ENCODE measurements at places on chromosomes 1 and 21.

DNA sequence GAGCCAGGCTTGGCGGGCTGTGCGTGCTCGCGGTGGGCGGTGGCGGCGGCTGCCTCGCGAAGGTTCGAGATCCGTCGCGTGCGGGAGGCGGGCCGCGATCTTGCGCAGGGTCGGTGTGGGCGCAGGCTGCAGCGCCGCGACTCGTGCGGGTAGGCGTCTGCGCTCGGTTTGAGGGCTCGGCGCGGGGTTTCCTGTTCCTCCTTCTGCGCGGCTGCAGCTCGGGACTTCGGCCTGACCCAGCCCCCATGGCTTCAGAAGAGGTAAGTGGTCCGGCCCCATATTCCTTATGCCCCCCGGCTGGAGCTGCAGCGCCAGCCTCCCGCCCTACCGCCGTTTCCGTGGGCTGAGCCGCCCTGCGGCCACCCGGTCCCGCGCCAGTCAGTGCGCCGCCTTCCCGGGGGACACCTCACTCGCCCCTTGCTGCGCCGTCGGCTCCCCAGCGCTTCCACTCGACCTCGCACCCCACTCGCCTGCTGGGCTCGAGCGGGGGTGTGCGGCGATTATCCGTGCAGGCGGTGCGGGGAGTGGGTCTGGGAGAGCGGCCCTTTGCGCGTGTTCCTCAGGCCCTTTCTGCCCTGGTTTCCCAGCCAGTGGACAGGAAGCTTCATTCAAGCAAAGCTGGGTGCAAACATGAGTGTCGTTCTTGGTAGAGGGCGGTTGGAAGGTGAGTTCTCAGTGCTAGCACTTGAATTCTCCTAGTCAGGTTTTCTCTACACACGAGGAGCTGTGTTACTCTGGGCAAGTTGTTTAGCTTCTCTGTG lies at the start of gene CACYBP:
TSS of gene CACYBP (plus strand) at position 12 of the 761 bp plus-strand sequence. CDS start at position 246, 234 bp downstream.
- no peak for DNase-seq

DNA sequence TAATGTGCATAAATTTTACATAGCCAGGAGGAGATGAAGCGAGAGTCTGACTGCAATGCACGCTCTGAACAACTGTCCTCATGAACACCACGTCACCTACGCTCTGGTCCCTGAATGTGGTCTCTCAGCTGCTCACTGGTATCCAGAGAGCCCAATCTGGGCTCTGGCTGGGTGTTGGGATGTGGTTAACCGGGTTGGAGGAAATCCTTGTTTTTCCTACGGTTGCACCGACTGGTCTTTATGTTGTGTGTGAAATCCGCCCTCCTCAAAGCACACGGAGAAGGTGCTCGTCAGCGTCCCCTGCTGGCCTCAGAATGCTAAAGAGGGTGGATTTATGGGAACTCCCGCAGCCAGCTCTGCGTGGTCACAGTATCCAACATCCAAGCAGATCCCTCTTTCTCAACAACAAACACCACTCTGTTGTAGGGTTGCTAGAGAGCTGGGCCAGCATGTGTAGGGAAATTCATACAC lies 51.8 kb upstream of the FAM89A start:
- DNase-seq: peak; percentile 46

DNA sequence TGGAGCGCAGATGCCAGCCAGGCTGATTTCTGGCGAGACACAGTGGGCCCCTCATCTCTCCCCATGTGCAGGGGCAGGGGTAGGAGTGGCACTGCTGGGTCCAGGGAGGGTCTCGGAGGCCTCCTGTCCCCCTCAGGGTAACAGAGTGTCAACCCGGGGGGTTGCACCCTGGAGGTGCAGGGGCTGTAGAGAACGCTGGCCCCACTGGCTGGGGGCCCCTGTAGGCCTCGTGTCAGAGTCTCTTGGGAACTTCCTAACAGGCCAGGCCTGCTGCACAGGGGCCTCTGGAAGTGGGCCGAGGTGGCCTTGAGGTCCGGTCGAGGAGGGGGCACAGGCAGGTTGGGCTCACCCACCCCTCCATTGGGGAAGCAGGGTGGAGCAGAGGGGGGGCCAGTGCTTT lies 38.9 kb upstream of the AJAP1 start:
- no peak for DNase-seq

DNA sequence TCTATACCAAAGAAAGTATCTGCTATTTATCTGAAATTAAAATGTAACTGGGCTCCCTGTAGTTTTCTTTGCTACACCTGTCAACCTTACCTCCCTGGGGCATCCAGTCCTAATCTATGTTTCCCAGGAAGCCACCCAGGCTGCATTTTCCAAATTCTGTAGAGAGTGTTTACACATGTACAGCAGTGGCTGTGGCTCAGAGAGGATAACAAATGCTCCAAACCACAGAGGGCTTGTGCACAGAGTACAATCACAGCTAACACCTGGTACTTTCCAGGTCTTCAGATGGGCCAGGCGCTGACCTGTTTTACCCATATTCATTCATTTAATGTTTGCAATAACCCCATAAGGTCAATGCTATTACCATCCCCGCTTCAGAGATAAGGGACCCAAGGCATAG lies 146.5 kb upstream of the TNR start:
- DNase-seq: no peak

- peak; percentile 45 for DNase-seq
These were observed 1.1 kb downstream of the TAGLN2 start for GRCh38 chr1:159924025-159924790.

- peak; percentile 9 for DNase-seq
These were observed 53.2 kb upstream of the CFAP126 start for GRCh38 chr1:161420763-161421455.

DNA sequence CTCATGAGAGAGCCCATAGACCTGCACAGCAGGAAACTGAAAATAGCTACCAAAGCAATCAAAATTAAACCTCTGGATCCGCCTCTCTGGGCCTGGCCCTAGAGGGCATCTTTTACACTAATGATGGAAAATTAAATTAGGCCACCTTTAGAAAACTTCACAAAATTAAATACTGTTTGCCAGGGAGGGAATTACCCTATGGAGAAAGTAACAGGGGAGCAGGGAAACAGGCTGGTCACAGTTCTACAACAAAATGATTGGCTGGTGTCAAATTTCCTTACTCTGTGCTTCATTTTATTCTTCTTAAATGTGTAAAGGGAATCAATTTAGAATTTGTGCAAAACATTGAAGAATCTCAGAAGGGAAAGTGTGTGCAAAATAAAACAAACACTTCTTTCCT lies 62.4 kb downstream of the SPATA46 start:
- DNase-seq: no peak

DNA sequence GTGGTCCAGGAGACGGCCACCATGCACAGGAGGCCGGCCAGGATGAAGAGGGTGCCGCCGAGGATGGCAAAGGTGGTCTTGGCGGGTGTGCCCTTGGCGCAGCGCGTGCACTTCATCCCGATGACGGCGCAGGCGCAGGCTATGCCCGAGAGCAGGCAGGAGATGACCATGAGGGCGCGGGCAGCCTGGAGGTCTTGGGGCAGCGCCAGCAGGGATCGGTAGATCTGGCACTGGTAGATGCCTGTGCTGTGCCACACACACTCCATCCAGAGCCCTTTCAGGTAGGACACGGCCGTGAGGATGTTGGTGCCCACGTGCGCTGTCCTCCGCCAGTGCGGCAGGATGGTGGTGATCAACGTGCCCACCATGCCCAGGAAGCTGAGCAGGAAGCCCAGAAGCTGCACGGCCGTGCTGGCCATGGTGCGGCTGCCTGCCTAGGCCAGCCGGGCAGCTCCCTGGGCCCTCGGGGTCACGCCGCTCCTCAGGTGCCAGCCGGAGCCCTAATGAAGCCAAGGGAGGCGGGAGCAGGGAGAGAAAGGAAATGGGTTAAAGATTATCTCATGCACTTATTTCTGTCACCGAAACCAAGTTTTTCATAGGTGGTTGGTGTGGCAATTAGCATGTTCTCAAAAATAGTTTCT lies 18.5 kb downstream of the CLDN14 start:
- no peak for DNase-seq

GRCh38 chr21:20215959-20216358 lies 782.2 kb upstream of the NCAM2 start:
- DNase-seq: no peak

GRCh38 chr1:50976111-50976889 lies 6.3 kb downstream of the CDKN2C start:
- peak; percentile 92 for DNase-seq

DNA sequence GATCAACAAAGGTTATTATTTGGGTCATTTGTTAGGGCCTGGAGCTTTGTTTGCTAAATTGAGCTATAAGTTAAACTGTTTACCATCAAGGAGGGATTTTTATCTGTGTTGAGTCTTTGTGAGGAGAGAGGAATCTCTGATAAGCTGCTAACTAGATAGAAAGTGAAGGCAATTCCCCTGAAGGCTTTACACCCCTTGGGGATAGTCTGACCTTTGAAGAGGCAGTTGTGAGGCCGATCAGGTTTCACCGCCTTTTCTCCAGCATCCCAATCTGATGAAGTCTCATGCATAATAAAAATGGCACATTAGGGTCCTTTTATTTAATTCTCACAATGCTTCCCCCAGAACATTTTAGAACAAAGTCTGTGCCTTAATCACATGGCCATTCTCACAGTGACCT lies 21.8 kb downstream of the C1orf21 start:
- DNase-seq: no peak

GRCh38 chr21:41328660-41329607 lies 12.3 kb downstream of the FAM3B start:
- DNase-seq: no peak

DNA sequence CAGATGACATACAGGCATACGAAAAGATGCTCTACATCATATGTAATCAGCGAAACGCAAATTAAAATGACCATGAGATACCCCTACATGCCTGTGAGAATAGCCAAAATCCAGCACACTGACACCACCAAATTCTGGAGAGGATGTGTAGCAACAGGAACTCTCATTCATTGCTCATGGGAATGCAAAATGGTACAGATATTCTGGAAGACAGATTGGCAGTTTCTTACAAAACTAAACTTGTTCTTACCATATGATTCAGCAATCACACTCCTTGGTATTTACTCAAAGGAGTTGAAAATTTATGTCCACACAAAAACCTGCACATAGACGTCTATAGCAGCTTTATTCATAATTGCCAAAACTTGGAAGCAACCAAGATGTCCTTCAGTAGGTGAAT lies 52.6 kb downstream of the TM2D1 start:
- no peak for DNase-seq

GRCh38 chr1:91650764-91651163 lies 150.1 kb downstream of the CDC7 start:
- DNase-seq: no peak

DNA sequence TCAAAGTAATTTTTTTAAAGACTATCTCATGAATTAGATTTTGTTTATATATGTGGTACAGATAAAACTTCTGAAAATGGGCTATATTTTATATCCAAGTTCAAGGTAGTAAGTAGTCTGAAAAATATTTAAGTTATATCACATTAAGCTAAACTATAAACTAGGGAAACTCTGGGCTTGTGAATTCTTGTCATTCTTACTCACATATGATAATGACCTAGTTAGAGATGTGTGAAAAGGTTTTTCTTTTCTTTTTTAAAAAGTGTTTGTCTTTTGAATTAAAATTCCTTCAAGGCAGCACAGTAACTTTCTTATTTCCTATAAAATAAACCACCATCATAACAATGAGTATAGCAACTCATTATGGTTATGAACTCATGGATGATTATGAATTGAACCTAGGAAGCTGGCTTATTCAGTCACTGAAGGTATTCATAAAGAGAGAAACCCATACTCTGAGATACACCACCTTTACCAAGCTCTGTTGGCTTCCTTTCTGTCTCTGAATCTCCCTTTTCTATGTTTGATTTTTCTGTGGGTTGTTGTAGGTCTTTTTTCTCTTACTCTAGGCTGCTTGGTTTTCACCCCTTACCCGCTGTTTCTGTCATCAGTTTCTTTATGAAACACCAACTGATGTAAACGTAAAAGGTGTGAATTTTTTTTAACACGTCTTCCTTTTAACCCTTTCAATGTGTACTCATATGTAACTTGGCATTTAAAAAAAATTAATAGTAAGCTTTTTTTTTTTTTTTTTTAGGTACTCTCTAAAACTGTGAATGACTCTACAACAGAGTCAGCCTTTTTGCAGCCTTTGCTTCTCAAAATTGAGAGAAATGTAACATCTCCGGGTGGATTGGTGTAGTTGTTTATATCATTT lies 25.2 kb downstream of the IL12RB2 start:
- no peak for DNase-seq

DNA sequence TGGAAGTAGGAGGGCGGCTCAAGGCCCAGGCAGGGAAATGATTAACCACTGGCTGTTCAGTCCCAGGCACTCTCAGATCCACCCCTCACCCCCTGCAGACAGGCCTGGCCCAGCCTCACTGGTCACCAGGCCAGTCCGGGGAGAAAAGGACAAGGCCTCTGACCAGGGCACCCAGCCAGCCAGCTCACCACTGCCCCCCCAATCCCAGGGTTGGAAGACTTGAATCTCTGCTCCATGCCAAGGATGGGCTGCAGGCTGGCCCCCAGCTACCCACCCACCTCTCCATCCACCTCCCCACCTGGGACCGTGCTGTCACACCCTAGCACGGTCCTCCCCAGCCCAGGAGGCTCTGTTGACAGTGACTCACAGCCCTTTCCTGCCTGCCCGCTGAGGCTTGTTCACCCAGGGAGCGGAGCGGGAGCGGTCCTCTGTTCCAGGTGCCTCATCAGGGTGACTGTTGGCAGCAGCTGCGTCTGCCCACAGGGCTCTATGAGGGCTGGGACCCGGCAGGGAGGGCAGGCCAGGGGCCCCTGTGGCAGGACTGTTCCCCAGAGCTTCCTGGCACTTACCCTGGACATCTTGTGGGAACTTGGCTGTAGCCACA lies 2.2 kb downstream of the LAD1 start:
- no peak for DNase-seq

DNA sequence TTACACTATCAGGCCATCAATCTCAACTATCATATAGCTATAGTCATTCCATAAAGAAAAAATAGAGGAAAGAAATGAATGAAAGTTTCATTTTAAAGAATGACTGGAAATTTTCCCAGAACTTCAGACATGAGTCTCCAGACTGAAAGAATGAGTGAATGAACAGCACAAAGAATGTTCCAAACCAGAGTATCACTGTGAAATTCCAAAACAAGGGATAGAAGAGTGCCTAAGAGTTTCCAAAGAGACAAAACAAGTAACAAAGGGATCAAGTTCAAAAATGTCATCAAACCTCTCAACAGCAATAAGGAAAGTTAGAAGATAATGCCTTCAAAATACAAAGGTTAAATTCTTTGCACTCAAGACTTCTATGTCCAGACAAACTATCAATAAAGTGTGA lies 114.9 kb downstream of the DENND1B start:
- no peak for DNase-seq

DNA sequence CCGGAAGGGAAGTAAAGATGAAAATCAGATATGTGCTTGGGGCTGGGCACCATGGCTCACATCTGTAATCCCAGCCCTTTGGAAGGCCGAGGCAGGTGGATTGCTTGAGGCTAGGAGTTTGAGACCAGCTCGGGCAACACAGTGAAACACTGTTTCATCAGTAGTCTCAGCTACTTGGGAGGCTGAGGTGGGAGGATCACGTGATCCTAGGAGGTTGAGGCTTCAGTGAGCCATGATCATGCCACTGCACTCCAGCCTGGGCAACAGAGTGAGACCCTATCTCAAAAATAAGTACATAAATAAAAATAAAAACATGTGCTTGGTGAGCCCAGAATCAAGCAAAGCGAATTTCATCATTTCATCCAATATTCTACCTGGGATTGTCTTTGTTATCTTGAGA lies 23.3 kb upstream of the PCP4 start:
- no peak for DNase-seq
